Liver (tissue), 10 donors: ENCODE measurements at places on chromosomes 16 and 17. TPM values are rescaled to one million over a fixed set of nuclear protein-coding genes. Genes with fewer than 3 reads are reported as not detected.
A peak's percentile ranks its signal among the peaks of the same experiment; 100 is the strongest.

- DNase-seq = no peak
Observed at GRCh38 chr16:59045501-59045900, 311.4 kb upstream of the GOT2 start.

DNA sequence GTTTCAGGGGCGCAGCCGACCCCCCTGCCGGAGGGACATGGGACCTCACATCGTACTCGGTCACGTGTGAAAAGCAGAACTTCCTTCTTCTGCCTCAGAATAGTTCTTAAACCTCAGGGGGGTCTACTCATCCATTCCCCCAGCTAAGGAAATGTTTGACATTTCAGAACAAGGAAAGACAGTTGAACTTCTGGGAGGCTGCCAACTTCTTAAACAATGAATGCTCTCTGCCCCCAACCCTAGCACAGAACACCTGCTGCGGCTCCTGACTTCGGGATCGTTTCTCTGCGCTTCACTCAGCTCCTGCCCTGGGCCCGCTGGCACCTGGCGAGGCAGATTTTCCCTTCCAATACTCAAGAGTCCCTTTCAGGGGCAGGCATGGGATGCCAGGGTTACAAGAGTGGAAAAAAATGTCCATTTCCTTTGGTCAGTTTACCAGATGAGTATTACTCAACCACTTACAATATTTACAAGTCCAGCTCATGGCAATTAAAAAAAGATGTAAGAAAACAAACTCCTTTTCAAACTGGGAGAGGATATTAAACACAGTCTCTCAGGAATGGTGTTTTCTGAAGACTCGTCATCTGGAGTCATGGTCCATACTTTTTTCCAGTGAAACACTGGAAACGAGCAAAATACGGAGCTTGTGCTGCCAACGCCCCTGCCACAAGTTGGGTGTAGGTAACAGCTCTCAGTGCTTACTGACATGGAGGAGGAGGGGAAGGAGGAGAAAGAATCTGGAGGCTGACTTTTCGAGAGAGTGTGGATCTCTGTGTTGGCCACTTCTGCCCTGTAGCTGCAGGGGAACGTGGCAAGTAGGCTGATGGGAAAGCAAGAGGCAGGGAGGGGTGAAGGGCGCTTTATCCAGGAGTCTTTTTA lies 235.7 kb downstream of the NTN1 start:
- no peak for DNase-seq

GRCh38 chr16:21708533-21709115 lies 44.9 kb downstream of the OTOA start:
- peak; percentile 81 for DNase-seq

- DNase-seq = no peak
Observed at GRCh38 chr17:41736983-41737679, 2.7 kb upstream of the HAP1 start.

DNA sequence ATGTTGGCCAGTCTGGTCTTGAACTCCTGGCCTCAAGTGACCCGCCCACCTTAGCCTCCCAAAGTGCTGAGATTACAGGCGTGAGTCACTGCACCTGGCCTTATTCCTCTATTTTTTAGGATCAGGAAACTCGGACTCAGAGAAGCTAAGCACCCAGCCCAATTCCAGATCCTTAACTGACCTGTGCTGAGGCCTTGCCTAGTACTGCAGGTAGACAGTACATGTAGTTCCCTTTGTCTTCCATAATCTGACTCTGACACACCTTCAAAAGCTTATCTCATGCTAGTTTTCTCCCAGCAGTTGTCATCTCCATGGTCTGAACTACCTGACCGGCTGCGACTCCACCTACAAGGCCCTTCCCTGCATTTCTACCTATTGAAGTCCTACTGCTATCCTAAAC lies 65.7 kb upstream of the AXIN2 start:
- DNase-seq = no peak

DNA sequence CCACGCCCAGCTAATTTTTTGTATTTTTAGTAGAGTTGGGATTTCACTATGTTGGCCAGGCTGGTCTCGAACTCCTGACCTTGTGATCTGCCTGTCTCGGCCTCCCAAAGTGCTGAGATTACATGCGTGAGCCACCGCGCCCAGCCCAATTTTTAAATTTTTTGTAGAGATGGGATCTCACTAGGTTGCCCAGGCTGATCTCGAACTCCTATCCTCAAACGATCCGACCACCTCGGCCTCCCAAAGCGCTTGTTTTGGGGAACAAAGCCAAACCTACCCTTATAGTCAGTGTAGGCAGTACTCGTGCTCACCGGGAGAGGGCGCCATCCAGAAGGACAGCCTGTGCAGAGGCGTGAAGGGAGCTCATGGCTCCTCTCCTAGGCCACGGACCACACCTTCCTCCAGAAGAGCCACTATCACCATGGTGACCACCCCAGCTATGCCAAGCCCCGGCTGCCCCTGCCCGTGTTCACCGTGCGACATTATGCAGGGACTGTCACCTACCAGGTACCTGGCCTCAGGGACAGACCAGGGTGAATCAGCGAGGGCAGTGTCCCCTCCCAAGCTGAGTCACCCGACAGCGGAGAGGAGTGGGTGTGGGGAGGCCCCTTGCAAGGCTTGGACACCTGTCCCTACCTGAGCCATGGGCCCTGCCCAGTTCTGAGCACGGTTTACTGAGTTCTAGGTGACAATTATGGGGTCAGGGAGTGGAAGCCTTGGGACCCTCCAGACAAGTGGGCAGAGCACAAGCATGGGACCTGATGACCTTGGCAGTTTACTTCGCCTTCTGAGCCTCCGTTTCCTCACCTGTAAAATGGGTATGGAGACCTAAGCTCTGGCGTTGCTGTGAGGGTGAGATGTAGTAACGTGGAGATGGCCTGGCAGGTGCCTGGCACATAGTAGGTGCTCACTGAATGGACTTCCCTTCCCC lies 13.7 kb downstream of the MYO15B start:
- peak; percentile 81 for DNase-seq

DNA sequence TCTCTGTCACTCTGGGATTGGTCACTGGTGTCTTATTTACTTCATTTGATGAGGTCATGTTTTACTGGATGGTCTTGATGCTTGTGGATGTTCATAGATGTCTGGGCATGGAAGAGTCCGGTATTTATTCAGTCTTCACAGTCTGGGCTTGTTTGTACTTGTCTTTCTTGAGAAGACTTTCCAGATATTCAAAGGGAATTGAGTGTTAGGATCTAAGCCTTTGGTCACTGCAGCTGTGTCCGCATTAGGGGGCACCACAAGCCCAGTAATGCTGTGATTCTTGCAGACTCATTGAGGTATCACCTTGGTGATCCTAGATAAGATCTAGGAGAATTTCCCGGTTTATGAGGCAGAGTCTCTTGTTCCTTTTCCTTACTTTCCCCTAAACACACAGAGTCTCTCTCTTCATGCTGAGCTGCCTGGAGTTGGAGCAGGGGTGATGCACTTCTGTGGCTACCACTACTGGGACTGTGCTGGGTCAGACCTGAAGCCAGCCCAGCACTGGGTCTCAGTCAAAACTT lies 214.7 kb downstream of the SPECC1 start:
- DNase-seq = no peak

DNA sequence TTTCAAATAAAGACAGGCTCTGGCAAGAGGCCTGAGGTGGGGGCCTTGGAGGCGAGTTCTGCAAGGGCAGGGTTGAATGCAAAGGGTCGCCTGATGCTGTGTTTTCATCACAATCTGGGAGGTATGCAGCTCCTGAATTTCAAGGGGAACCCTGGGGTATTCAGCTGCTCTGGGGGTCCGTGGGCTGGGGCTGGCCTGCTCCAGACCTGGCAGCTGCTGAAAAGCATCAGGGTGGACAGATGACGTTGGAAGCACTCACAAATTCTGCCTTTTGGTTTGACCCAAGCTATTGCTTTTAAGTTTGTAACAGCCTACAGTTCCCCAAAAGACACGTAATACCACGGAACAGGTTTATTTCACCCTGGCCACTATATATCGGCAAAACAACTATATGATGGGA lies 1.3 kb downstream of the DNAH17 start:
- DNase-seq = no peak

RNF157 gene
- total RNA-seq = 0.42 TPM

SPN gene
- 0.92 TPM for total RNA-seq
